ENCODE measurements at places on chromosomes 7 and 10.

DNA sequence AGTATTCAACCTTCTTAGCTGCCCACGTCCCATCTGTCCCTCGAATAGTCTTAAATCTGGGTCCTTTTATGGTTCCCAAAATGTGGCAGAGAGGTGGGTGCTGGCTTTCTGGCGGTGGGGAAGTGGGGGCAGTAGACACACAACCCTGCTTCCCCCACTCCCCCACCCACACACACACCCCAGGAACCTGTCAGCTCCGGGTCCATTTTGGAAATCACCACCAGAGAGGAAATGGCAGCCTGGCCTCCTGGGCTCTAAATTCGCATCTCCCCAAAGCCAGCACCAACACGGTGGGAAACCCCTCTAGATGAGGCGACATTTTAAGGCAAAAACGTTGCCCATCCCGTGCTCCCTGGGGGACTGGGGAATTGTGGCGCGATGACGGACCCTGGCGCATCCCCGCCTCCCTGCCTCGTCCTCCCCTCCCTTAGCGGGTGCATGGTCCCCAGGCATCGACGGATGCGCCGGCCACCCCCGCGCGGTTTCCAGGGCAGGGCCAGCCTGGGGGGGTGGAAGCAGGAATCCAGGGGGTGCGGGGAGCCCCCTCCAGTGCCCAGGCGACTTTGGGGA lies 702 bp downstream of the TMEM130 start:
- DNase-seq, result no peak

DNA sequence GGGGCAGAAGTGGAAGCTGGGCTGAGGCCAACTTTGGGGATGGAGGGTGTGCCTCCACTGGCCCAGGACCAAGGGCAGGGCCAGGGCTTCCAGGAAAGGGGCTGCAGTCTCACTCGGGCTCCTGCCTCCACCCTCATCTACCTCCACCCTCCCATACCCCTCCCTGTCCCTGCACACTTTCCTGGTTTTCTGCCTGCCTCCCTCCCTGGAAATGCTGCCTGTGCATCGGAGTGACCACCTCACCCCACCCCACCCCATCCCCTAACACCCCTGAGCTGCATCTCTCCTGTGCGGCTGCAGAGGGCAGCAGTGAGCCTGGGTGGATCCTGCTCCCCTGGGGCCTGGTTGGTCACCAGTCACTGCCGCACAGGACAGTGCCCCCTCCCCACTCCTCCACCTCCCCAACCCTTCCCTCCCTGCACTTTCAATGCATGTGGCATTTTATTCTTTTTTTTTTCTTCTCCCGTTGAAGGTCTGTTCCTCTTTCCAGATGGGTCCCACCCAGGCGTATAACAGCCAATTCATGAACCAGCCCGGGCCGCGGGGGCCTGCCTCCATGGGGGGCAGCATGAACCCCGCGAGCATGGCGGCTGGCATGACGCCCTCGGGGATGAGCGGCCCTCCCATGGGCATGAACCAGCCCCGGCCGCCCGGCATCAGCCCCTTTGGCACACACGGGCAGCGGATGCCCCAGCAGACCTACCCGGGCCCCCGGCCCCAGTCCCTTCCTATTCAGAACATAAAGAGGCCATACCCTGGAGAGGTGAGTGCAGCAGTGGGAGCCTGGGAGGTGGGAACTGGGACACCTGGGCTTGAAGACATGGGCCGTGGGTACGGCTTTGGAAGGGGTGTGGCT lies 54.1 kb upstream of the PPIF start:
- DNase-seq, result no peak

DNA sequence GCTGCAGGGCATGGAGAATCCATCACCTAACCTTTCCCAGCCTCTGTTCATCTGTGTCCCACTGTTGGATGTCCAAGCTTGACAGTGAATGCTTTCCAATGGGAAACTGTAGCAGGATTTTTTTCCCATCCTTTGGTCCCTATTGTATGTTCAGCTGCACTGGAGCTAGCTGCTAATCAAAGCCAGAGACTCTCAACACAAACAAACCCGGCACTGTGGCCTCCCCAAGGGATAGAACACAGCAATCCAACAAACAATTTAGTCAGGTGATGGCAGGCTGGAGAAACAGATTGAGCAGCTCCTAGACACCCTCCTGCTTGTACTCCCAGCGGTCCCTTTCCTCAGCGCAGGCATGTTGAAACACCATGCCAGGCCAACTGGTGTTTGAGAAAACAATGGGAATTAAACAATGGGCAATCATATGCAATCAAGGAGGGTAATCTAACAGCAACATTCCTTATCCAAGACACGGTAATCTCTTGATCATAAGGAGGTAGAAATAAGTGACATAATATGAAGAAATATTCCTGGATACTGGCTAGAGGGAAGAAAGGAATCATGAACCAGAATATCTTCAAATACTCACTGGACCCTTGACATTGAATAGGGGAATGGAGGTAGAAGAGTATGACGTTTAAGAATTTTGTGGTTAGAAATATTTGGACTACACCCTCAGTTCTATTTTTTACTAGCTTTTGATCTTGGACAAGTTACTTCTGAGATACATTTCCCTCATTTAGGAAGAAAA lies 15.0 kb downstream of the PTN start:
- no peak for DNase-seq

- no peak for DNase-seq
These were observed 245.2 kb downstream of the BUB3 start for GRCh38 chr10:123399276-123399839.

- no peak for DNase-seq
These were observed 58.4 kb downstream of the ZNF467 start for GRCh38 chr7:149714910-149715471.

GRCh38 chr7:157711353-157711888 lies 374.6 kb downstream of the DNAJB6 start:
- DNase-seq, result no peak

- DNase-seq, result no peak
These were observed 3.6 kb downstream of the ZEB1 start for GRCh38 chr10:31322647-31323046.

DNA sequence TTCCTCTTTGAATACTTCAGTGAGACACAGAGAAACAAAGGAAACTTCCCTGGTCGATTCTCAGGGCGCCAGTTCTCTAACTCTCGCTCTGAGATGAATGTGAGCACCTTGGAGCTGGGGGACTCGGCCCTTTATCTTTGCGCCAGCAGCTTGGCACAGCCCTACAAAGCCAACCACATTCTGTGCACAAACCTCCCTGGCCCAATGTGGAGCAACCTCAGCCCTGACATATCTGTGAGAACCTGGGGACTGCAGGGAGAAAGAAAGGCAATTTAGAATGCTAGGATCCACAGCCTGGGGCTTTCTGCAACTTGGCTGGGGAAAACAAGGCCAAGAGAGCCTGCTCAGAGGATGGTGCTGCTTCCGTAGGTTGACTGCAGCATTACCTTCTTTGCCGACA lies 63.5 kb upstream of the PRSS58 start:
- no peak for DNase-seq

GRCh38 chr10:118264838-118265470 lies 77.2 kb downstream of the FAM204A start:
- no peak for DNase-seq

GRCh38 chr10:60537697-60538096 lies 148.0 kb upstream of the ANK3 start:
- DNase-seq, result no peak

Data from fibroblast of skin of left biceps (primary cell).